Naive thymus-derived CD8-positive, alpha-beta T cell (primary cell): ENCODE measurements at places on chromosomes 4 and X. TPM values are rescaled to one million over a fixed set of nuclear protein-coding genes. Genes with fewer than 3 reads are reported as not detected.
A peak's percentile ranks its signal among the peaks of the same experiment; 100 is the strongest.

DNA sequence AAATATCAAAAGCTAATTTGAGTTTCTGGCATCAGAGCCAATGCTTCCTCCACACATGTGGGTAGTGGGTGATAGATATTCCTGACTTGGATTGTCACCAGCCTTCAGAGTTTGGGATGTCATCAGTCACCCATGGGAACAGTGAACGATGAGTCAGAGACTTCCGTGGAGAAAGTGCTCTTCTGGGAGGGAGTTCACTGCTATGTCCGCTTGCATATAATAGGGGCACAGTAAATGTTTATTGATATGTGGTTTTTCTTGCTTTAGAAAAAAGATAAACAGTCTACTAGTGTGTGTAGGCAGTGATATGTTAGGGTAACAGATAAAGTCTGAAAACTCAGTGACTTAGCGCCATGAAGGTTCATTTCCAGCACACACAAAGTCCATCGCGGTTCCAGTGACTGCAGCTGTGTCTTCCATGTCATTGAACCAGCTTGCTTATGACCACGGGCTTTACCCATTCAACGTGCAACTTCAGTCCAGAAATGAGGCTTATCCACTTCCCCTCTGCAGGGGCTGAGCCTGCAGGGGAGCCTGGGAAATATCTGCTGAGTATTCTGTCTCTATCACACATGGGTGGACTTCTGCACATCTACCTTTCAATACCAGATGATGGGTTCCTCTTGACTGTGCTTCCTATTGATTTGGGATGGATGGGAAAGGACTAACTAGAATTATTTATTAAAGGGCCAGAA lies 87.7 kb upstream of the WWC2 start:
- H3K4me3 ChIP-seq, result no peak overlapping the region
- no peaks in the 10 kb centered on the region for H3K4me1 ChIP-seq
- peaks cover 21% of the 10 kb centered on the region for H3K27me3 ChIP-seq

DNA sequence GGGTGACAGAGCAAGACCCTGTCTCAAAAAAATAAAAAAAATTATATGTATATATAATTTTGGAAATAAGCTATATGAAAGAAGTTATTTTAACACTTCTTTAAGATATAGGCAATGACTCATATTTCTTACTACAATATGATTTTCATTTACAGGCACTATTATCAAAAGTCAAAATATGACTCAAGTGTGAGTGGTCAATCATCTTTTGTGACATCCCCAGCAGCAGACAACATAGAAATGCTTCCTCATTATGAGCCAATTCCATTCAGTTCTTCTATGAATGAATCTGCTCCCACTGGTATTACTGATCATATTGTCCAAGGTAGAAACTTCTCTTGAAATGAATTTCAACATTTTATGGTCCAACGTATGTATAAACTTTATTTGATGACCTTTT lies 20.8 kb downstream of the OCIAD1 start:
- H3K27ac ChIP-seq, result peak overlapping the region; percentile 10
- H3K4me1 ChIP-seq, result peaks cover 9% of the 10 kb centered on the region
- no peak overlapping the region for H3K4me3 ChIP-seq
- H3K27me3 ChIP-seq, result no peaks in the 10 kb centered on the region

GRCh38 chr4:173666-174314 lies 49.5 kb downstream of the ZNF718 start:
- H3K4me3 ChIP-seq, result no peak overlapping the region
- H3K27ac ChIP-seq, result no peak overlapping the region
- H3K27me3 ChIP-seq, result no peaks in the 10 kb centered on the region
- H3K36me3 ChIP-seq, result peaks cover 7% of the 10 kb centered on the region

DNA sequence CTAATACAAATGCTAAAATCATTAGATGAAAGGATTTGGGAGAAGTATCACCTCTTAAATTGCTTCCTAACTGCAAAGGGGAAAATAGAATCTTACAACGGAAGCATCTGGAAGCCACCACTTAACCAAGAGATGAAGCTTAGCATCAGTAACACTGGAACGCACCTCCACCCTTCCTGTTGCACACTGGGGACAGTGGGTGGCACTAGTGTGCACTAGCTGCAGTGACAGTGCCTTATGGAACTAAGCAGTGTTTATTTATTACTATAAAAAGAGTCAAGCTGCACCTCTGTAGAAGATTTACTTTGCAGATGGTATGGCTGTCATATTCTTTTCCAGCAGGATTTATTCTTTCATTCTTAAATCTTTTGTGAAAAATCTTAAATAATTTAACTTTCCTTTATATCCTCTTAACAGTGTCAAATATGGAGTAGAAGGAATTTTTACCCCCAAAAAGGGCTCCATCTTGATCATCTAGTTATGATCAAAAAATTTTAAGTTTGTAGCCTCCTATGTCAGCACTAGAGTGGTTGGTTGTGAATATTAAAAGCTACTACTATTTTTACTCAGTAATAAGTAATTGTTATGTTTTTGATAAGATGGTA lies 76.7 kb downstream of the SCD5 start:
- H3K4me1 ChIP-seq, result no peaks in the 10 kb centered on the region
- no peak for DNase-seq
- no peak overlapping the region for H3K4me3 ChIP-seq
- no peaks in the 10 kb centered on the region for H3K27me3 ChIP-seq

- H3K36me3 ChIP-seq, result no peaks in the 10 kb centered on the region
- no peaks in the 10 kb centered on the region for H3K27me3 ChIP-seq
- DNase-seq, result no peak
- no peaks in the 10 kb centered on the region for H3K4me1 ChIP-seq
These were observed 375.1 kb downstream of the FAT4 start for GRCh38 chr4:125689805-125690204.

DNA sequence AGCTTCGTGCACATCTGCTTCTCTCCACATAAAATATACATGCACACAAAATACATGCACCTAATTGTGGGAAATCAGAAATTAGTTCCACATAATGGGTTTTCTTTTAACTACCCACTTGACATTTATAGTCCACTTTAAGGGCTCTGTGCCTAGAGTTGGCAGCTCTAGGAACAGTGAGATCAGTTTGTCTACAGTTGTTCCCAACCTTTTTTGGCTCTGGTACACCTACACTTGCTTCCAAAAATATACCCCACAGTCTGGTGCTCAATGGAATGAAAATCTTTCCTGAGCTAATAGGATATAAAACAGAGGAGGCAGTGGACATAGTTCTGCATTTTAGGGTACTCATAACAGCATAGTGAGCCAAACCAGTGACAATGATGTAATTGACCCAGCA lies 36.1 kb downstream of the HDAC8 start:
- H3K4me1 ChIP-seq, result no peaks in the 10 kb centered on the region
- H3K4me3 ChIP-seq, result no peak overlapping the region
- no peaks in the 10 kb centered on the region for H3K27me3 ChIP-seq
- DNase-seq, result no peak
- H3K36me3 ChIP-seq, result peaks cover 3% of the 10 kb centered on the region

GRCh38 chr4:137994853-137995252 lies 247.3 kb downstream of the SLC7A11 start:
- no peak for DNase-seq
- H3K36me3 ChIP-seq, result no peaks in the 10 kb centered on the region
- H3K4me1 ChIP-seq, result no peaks in the 10 kb centered on the region
- no peaks in the 10 kb centered on the region for H3K27me3 ChIP-seq
- no peak overlapping the region for H3K4me3 ChIP-seq

DNA sequence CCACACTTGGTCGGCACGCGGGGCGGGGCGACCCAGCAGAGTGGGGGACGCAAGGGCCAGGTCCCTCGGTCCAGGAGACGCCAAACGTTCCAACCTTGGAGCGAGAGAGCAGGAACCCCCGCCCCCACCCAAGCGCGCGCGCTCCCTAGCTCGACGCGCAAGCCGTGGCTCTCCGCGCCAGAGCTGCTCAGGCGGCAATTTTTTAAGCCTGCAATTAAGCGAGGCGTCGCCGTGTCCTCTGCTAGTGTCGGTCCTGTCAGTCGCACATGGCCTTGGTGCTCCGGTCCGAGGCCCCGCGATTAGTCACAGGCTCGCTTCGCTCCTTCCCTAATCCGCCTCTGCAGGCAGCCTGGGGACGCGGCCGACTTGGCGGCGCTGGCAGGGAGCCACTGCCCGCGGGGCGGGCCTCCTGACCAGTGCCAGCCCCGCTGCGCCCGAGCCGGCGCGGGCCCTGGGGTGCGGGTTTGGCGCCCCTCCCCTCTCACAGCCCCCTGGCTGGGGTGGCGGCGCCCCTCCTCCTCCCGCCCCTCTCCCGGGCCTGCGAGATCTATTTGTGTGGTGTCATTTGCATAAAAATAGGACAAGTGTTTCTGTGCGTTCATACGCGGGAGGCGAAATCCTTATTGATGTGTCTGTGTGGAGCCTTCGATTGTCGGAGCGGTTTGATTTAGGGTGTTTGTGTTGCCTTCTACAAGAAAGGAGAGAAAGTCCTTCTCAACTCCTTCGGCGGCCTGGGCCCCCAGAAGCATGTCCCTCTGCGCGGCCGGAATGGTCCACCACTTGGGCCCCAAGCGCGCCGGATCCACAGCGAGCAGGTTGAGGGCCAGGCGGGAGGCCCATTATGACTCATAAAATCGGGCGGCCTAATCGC lies 9.8 kb upstream of the BCOR start:
- peak overlapping the region; percentile 20 for H3K27ac ChIP-seq
- H3K4me1 ChIP-seq, result peaks cover 4% of the 10 kb centered on the region
- H3K36me3 ChIP-seq, result no peaks in the 10 kb centered on the region

DNA sequence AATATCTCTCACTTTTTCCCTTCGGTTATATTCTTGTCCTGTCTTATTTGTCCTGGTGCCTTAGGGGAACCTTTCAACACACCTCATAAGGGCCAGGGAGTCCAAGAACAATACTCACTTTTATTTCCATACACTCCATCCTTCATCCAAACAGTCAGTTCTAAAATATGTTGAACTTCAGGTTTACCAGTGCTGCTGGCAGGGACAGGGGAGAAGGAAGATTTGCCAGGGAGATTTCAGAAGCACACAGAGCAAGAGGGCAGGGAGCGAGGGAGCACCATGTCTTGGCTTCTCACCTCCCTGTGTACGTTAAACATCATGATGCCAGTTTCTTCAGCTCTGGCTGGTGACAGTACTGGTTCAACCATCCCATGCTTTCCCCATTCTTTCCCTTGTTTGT lies 631.1 kb upstream of the FAT1 start:
- no peak for DNase-seq
- no peaks in the 10 kb centered on the region for H3K27me3 ChIP-seq
- H3K27ac ChIP-seq, result no peak overlapping the region
- H3K36me3 ChIP-seq, result no peaks in the 10 kb centered on the region

The ARHGAP24 gene
- polyA plus RNA-seq, result not detected

The TENM3 gene
- polyA plus RNA-seq, result not detected
